SK-N-SH (cell line): ENCODE measurements at places on chromosomes 3 and 15.

DNA sequence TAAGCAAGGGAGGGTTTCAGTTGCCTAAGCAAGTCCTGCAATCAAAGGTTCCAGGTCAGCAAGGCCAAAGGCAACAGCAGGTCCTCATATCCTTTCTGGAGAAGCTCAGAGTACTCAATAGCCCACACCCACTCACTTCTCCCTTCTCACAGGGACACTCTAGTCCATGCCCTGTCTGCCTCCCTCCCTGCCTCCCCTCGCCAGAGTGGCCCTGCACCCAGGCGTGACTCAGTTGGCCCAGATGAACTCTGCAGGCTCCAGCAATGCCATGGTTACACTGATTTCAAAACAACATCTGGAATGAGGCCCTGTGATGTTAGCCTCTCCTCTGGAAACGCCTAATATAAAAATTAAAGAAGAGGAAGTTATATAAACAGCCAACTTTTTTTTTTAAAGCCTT is 32.9 kb downstream of the IL16 start:
- no peak for DNase-seq

DNA sequence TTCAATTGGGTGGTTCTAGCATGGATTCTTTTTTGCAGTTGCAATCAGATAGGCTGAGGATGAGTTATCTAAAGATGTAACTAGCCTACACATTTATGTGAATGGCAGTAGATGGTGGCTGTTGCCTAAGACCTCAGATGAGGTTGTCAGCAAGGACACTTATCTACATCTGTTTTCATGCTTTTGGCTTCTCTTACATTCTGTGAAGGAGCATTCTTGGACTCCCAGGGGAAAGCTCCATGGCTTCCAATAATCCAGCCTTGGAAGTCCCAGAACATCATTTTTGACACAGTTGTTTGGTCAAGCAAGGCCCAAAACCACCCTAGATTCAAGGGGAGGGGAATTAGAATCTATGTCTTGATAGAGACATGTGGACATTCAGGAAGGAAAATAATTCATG is 332.2 kb upstream of the RBMS3 start:
- no peak for DNase-seq

DNA sequence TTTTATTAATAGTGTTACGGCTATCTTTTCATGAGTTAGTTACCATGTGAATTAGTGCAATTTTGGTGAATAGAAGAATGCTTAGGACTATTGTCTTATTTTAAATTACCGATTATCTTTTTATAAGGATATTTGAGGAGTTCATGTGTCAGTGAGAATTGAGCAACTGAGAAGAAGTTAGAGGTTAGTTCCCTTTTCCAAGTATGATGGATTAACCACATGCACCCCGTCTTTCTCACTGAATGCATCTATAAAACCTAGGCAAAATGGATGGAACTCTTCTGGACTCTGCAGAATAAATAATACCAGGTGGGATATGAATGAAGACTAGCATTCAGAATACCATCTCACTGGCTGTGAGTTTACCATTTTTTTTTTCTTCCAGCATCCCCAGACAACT is 74.3 kb downstream of the TCF12 start:
- DNase-seq, result no peak

- DNase-seq, result no peak
These were observed 509.1 kb downstream of the SHQ1 start for GRCh38 chr3:72338942-72339669.

- DNase-seq, result no peak
These were observed 3.3 kb upstream of the P2RY12 start for GRCh38 chr3:151387842-151388241.

- no peak for DNase-seq
These were observed 34.6 kb upstream of the CCDC66 start for GRCh38 chr3:56522374-56522773.

DNA sequence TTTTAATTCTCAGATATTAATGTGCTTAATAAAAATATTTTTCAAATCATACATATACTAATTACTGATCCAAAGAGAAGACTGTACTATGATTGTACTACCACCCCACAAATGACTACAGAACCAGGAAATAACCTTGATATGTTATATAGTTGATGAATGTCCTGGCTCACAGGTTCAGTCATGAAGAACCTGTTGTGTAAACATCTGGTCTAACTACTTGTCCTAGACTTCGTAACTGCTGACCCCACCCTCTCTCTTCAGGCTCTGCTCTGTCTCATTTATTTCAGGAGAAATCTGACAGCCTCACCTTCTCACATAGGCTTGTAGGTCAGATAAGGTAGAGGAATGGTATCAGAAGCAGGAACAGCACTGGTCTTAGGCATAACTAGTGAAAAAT is 14.7 kb upstream of the CSTA start:
- DNase-seq, result no peak
